NCI-H187 (cell line): ENCODE measurements at places on chromosomes 7 and 10.

- DNase-seq = no peak
These were observed 232.5 kb upstream of the MDFIC start for GRCh38 chr7:114689406-114689805.

GRCh38 chr10:7773845-7774801 lies 13.7 kb downstream of the KIN start:
- DNase-seq = no peak

GRCh38 chr10:69411476-69411875 lies 5.2 kb downstream of the TACR2 start:
- no peak for DNase-seq

DNA sequence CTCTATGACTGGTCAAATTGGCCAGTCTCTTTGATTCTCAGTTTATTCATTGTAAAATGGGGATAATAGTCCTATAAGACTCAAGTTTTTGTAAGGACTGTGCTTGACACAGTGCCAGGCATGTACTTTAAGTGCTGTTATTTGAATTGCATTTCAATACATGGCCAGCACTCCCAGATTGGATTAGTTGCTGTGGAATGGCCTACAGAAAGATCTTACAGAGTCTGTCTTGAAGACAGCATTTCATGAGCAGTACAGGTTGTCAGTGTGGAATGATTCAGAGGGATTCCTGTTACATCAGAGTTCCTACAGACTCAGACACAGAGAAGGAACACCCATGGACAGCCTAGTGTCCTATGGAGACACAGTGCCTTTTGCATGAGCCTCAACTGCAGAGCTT lies 238.1 kb upstream of the BMPER start:
- no peak for DNase-seq

DNA sequence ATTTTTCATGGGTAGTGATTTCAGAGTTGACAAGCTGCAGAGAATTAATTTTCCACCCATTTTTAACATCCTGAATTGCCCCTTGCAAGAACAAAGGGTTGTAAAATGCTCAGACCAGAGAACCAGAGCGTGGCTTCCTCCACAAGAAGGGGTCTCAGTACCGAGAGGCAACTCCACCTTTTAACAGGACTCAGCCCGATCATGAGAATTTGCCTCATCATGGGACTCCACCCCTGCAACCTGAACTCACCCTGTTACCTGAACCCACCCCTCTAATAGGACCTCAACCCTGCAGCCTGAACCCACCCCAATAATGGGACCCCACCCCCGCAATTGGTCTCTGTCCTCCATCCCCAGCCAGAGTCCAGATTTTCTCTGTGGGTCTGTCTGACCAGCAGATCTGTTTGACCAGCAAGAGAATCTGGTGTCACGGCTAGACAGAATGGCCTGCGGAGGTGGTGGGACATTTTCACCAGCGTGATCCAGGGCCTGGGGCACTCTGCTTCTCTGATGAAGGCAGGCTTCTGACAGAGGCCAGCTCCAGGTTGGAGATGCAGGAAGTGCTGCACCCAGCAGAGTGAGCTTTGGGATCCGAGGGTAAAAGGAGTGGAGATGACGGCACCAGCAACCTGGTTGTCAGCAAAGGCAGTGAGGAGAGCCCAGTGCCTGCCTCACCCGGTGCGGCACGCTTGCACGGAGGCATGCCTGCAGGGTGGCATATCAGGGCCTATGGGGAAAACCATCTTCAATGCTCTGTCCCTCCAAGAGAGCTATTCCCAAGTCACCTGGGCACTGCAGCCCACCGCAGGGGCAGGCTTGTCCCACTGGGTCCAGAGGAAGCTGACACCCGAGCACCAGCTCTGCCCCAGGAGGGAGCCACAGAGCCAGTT lies 136.6 kb downstream of the TCERG1L start:
- DNase-seq = no peak

GRCh38 chr7:146090023-146090645 lies 26.5 kb upstream of the CNTNAP2 start:
- peak; percentile 19 for DNase-seq

GRCh38 chr7:149869867-149870266 lies 3.9 kb upstream of the ATP6V0E2 start:
- DNase-seq = no peak

- DNase-seq = no peak
These were observed 73.7 kb upstream of the TMEM229A start for GRCh38 chr7:124106575-124106974.

DNA sequence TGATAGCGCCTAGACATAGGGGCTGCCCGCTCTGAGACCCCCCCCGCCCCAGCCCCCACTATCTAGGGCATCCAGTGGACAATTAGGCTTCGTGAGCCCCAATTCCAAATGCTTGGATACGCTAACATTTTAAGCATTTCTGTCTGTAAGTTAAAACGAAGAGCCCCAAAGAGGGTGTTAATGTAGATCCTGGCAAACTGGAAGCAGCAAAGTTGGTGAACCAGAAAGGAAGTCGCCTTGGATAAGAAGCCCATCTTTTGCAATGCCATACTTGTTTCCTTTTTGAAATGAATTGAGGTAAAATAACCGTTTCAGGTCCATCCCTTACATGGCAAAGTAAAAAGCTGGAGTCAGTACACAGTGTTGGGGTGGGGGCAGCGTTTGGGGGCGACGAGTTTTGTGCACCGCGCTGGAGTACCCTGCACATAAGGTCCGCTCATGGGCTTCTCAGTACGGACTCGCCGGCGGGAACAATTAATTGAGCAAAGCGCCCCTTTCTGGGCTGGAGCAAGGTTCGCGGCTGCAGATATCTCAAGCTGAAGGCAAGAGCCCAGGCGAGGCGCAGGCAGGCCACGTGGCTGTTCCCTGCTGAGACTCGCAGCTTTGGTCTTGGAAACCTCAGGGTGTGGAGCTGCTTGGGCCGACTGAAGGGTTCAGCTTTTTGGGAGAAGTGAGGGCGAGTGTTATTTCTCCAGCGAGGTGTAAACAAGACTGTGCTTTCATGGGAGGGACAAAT lies 1.4 kb upstream of the TWIST1 start:
- no peak for DNase-seq

DNA sequence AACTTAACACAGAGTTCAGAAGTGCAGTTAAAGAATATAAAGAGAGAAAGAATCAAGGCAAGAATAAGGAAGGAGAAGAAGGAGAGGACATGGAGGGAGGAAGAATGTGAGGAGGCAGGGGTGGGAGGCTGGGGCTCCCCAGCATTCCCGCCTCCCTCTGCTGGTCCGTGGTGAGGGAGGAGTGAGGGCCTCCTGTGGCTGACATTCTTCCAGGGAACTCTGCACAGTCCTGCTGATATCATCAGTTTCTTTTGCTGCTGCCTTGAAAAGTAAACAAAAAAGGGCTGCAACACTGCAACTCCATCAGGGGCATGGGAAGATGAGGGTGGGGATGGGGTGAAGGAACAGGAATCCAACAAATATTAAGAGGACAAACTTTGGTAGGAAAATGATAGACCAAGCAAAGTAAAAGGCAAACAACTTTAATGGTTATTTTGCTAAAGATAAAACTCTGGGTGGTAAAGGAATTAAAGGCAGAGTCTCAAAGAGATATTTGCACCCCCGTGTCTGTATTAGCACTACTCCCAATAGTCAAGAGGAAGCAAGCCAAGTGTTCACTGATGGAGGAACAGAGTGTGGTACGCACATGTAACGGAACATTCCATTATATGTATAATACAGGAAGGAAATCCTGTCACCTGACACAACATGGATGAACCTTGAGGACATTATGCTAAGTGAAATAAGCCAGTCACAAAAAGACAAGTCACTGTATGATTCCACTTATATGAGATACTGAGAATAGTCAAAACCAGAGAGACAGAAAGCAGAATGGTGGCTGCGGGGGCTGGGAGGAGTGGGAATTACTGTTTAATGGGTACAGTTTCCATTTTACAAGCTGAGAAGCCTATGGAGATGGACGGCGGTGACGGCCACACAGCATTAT lies 8.0 kb upstream of the SPOCK2 start:
- no peak for DNase-seq

DNA sequence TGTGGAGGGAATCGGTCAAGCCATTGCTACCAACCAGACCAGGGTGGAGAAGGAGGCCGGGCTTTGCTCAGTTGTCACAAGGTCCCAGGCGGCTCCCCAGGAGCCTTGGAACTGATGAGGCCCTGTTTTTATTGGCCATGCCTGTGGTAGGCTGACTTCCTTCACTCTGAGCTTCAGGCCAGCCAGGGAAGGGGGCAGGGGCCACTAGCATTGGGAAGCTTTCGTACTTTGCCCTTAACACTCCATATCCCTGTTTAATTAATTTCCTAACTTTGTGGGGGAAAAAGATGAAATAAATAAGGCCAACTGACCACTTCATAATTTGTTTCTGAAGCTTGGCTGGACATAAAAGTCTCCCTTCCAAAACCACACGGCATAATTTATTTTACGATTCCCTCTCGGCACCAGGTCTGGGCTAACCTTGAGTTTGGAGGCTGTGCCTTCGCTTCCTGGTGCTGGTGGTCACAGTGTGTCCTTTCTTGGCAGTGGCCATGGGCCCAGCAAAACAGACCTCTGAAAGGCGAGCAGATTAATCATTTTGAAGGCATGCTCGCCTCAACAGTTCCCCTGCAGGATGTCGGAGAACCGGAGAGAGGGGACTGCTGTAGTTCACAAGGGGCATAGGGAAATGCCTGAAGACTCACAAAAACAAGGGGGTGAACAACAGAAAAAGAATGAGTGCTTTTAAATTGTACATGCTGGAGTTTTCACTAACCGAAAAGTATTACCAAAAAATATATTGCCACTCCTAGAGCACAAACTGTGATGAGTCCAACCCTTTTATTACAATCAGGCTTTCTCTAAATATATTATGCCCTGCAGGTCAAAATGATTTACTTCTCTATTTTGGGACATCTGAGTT lies 966.0 kb downstream of the LRMDA start:
- DNase-seq = no peak

- no peak for DNase-seq
These were observed 34.9 kb downstream of the CHST15 start for GRCh38 chr10:124058346-124059003.

DNA sequence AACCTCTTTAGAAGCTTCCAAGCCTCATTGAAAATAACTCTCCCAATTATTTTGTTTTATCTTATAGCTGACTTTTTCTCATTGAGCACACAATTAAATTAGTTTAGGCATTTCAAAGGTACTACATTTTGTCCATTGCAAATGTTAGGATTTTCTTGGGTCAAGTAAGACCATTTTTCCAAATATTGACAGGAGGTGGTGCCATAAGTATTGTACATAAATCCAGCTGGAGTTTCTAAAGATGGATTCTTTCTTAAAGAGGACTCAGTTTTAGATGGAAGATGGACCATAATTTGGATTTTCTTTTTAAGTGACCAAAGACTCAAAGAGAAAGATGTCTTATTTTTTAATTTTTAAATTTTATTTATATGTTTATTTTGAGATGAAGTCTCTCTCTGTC lies 12.3 kb upstream of the OPN4 start:
- no peak for DNase-seq

DNA sequence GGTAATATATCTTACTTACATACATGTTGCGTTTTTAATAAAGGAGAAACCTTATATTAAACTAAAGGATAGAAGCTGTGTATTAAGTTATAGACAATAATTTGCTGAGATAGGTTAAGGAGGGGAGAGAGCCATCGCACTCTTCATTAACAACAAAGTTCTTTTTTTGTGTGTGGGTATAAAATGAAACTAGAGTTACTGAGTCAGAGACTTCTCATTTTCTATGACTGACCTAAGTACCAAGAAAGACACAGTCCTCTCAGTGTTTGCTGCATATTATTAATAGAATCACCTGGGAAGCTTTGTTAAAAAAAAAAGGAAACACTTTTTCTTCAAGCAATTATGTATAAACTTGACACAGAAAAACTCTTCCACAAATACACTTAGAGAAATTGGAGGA lies 31.4 kb downstream of the FEZF1 start:
- DNase-seq = no peak

- no peak for DNase-seq
These were observed 530.2 kb downstream of the PTPRN2 start for GRCh38 chr7:158057446-158057845.

DNA sequence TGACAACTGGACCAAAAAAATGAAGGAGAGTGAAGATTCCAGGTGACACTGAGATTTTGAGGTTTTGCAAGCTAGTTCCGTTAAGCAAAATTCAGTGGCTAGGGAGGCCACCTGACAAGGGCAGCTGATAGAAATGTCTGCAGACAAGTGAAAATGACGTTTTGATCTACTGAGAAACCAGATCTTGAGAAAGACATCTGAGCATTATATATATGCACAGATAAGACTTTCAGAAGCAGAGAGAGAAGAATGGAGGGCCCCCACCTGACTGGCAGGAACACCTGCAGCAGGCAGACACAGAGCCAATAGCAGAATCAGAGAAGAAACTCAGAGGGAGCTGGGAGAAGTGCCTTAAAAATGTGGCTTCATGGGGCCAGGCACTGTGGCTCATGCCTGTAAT lies 76.1 kb upstream of the LRGUK start:
- no peak for DNase-seq

DNA sequence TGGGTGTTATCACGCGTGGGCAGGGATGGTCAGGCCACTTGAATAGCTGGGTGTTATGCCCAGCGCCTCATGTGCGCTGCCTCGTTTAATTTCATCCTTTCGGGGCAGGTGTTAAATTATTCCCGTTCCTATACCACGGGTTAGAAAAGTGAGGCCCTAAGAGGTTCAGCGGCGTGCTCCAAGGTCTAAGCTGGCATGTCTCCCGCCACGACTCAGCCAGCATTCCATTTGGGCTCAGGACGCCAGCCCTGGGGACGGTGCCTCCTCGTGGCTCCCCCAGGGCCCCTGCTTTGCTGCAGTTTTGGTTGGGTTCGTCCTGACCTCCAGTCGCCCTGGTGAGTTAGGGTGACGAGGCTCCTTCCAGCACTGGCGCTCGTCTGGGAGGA lies 124.5 kb downstream of the TRRAP start:
- no peak for DNase-seq

DNA sequence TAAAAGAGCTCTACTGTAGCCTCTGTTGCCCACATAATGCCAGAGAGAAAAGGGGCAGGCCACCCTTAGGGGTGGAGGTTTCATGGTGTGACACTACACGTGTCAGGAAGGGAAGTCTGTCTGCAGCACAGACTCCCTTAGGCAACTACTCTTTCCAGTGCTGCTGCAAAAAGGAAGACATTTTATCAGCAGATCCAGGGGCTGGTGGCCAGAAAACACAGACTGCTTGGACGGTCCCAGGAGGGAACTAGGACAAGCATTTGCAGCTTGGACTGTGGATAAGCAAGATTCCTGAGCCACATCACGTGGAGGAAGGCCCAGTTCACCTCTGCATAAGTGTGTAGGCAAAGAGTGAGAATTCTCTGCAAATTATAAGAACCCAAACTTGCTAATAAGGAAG lies 220.8 kb downstream of the FANK1 start:
- DNase-seq = no peak

GRCh38 chr10:63681993-63682697 lies 160.9 kb downstream of the REEP3 start:
- no peak for DNase-seq
